Left lobe of liver (tissue), 2 donors: ENCODE measurements at places on chromosomes 5 and 9. TPM values are rescaled to one million over a fixed set of nuclear protein-coding genes. Genes with fewer than 3 reads are reported as not detected.

DNA sequence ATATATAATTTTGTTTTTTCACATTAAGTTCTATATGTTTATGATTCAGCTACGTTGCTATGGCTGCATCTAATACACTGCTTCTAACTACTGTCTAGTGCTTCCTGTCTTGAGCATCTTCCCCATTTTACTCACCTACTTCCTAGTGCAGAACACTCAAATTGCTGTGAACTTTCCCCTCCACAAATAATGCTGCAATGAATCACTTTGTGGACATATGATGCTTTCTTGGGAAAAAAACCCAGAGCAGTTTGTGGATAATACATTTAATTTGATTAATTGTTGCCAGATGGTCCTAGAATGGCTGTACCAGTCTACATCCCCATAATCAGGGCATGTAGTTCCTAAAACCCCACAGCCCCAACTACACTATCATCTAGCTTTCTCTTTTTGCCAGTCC, 18.5 kb downstream of the CD180 start:
- no peak for DNase-seq

Gene NIM1K
- total RNA-seq, result 0.50 TPM

- DNase-seq, result peak; percentile 78
These were observed 9.3 kb upstream of the CORO2A start for GRCh38 chr9:98201749-98202148.

GRCh38 chr9:95138474-95138873, 179.0 kb downstream of the FANCC start:
- peak; percentile 84 for DNase-seq

DNA sequence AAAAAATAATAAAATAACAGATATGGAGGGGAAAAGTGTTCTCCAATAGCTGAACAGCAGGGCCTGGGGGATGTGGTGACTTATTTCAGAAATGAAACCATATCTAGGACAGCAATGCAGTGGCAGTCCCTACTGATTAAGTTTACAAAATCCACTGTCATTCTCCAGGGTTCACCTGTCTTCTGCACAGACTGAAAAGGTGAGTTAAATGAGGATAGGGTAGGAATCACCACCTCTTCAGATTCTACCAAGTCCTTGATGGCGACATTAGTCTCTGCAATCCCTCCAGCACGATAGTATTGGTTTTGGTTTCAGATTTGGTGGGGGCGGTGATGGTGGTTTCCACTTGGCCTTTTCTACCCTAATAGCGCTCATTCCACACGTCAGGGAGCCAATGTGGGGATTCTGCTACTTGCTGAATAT, 32.3 kb upstream of the NPM1 start:
- DNase-seq, result no peak

Gene SLCO4C1
- 4.0 TPM for total RNA-seq

Gene FAM163B
- total RNA-seq, result 2.8 TPM

Gene KCTD16
- total RNA-seq, result 0.05 TPM

DNA sequence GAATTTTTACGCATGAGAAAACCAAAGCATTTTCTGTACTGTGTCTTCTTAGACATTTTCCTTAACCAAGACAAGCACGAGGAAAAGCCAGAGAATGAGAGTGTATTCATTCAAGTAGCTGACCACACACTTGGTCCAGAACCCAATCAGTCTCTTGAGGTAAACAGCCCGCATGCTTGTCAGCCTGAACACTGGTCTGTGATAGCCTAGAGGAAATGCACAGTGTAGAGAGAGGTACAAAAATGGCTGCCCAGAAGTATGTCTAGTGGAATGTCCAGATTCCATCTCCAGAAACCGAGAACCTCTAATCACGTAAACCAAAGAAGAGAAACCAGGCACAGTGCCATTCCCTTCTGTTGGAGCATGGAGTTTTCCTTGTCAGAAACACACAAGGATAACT, 80.0 kb upstream of the SNX2 start:
- DNase-seq, result no peak

GRCh38 chr9:112125951-112126388, 49.1 kb downstream of the SUSD1 start:
- no peak for DNase-seq

Gene LRRTM2
- total RNA-seq, result not detected

DNA sequence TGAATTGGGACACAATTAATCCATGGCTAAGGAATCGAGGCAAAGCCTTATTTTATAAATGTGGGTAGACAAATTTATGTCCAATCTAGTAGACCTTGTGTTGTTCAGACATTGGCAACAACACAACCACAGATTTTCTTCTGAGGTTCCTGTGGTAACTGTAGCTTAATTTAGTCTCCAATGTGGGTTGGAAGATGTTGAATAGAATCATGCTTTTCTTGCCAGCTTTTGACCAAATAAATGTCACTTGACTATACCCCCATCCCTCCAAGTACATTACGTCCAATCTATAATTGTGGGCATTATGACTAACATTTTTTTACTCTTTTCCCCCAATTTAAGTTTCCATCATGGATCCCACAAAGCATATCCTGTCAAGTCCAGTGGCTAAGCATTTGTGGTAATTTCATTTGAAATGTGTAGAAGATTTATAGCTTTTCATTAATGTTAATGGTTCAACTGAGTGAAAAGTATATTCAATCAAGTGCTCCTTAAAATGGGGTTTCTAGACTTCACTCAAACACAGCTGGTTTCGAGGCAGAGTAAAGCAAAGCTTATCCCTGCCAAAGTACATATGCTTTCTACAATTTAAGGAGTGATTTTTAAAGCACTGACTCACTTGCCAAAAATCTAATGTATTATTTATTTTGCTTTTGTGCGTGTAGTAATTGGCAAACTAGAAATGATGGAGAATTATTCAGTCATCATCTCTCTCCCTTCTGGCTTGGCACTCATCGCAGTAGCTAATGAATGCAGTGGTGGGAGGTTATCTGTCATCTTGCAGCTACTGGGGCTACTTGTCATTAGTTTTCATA, 141.8 kb downstream of the FAM174A start:
- DNase-seq, result no peak

Gene ZNF483
- 0.53 TPM for total RNA-seq

Gene CATSPER3
- 0.86 TPM for total RNA-seq

DNA sequence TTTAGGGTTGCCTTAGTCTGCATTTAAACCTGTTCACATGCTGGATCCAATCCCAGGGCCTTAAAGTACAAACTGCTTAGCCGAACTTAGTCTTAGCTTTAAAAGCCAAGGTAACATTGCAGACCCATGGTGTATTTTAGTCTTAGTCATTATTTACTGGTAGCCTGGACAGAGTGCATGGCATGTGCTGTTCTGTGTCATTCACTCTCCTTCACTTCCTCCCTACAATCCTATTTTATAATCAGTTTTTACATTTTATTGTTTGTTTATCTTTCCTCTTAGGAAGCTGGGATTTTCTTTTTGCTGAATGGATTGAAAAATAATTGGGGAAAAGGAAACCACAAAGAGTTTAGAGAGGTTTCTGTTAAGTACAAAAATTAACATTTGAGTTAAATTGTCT, 29.4 kb upstream of the TAL2 start:
- no peak for DNase-seq

- DNase-seq, result no peak
These were observed 6.6 kb downstream of the MYMK start for GRCh38 chr9:133518200-133518599.

Gene C5orf58
- not detected for total RNA-seq

DNA sequence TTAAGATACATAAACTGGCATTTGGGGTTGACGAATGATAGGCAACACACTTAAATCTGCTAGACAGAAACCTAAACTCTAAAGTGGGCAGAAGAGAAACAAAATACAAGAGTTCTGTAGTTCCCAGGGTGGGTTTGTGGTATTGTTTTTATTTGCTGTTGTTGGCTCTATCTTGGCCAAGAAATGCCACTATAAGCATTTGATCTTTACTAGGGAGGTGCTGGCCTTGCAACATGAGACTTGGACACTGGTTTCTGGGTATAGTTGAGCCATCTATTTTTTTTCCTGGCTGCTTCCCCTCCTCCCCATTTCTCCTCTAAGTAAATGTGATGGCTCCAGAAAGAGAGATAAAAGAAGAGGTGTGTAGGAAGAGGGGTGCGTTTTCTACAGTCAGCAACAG, 251.2 kb downstream of the SLIT3 start:
- no peak for DNase-seq

DNA sequence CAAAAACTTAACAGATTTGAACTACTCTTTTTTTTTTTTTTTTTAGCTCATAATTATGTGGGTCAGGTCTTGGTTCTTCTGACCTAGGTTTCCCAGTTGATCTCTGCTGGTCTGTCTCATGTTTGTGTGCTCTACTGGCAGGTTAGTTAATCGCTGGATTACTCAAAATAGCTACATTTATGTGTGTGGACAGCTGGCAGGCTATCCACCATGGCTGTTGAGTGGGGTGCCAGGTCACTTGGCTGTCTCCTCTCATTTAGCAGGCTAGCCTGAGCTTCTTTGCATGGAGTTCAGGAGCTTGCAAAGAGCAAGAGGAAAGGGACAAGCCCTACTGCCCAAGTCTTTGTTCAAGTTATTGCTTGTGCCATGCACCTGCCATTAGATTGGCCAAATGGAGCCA, 9.3 kb downstream of the ADCY2 start:
- DNase-seq, result no peak

DNA sequence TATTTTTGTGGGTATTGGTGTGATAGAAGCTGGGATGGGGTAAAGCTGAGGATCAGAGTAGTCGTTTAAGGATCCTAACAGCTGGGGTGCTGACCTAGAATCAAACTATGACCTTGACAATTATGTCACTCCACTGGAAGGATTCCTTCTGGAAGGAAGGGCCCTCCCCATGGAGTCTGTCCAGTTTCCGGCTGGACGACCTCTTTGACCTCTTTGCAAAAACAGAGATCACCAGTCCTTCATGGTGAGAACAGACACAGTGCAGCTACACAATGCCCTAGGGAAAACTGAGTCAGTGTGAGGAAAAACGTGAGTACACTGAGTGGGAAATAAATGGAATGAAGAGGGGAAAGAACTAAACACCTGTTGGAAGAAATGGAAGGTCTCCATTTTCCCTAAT, 445.6 kb downstream of the MAT2B start:
- no peak for DNase-seq

Gene PCDHA9
- total RNA-seq, result not detected
